ENCODE measurements at places on chromosomes 7 and 10. TPM values are rescaled to one million over a fixed set of nuclear protein-coding genes. Genes with fewer than 3 reads are reported as not detected.

The GARIN1A gene
- total RNA-seq, result 0.38 TPM

The ANKRD2 gene
- total RNA-seq, result 7.3 TPM

The VPS37D gene
- total RNA-seq, result 4.8 TPM

The AKR1C4 gene
- total RNA-seq, result 0.30 TPM

The MCMBP gene
- 76.8 TPM for total RNA-seq

The ANKIB1 gene
- 18.2 TPM for total RNA-seq

The SPDYE11 gene
- not detected for total RNA-seq

The MYL10 gene
- total RNA-seq, result not detected

The GTF2IRD1 gene
- total RNA-seq, result 25.8 TPM

The AKAP9 gene
- 20.0 TPM for total RNA-seq

The MACROH2A2 gene
- 25.3 TPM for total RNA-seq

The TMEM270 gene
- total RNA-seq, result 0.13 TPM

The AKR1C2 gene
- total RNA-seq, result 3,638 TPM

The GSTO1 gene
- 295 TPM for total RNA-seq

The NKX1-2 gene
- total RNA-seq, result 0.03 TPM

The WNT16 gene
- 1.2 TPM for total RNA-seq

The IQUB gene
- 0.06 TPM for total RNA-seq

The MBLAC1 gene
- 3.0 TPM for total RNA-seq

The EPHA1 gene
- total RNA-seq, result 0.07 TPM

The HOXA9 gene
- 0.52 TPM for total RNA-seq

The TMEM243 gene
- 27.1 TPM for total RNA-seq

The TMEM213 gene
- total RNA-seq, result not detected

The TMEM140 gene
- total RNA-seq, result 1.0 TPM

The STEAP4 gene
- not detected for total RNA-seq

The ZNF365 gene
- 1.0 TPM for total RNA-seq

The SPDYE2 gene
- not detected for total RNA-seq

The TAS2R41 gene
- not detected for total RNA-seq

The MEIG1 gene
- 0.74 TPM for total RNA-seq

The VENTX gene
- not detected for total RNA-seq

The C10orf143 gene
- 0.39 TPM for total RNA-seq

The C10orf88 gene
- 9.8 TPM for total RNA-seq

The VAX1 gene
- 1.3 TPM for total RNA-seq

The TFEC gene
- not detected for total RNA-seq

The LRIT1 gene
- not detected for total RNA-seq

The MEST gene
- total RNA-seq, result 36.3 TPM

The PNPLA8 gene
- total RNA-seq, result 13.1 TPM

The ENTPD1 gene
- not detected for total RNA-seq

The BCCIP gene
- total RNA-seq, result 103 TPM

The STAMBPL1 gene
- 30.0 TPM for total RNA-seq

The POU6F2 gene
- not detected for total RNA-seq

Measured in A549 treated with Hydrocortisone at 1 μM for 4 hours (cell line).